T-helper 22 cell (primary cell): ENCODE measurements at places on chromosomes 12 and 14.

DNA sequence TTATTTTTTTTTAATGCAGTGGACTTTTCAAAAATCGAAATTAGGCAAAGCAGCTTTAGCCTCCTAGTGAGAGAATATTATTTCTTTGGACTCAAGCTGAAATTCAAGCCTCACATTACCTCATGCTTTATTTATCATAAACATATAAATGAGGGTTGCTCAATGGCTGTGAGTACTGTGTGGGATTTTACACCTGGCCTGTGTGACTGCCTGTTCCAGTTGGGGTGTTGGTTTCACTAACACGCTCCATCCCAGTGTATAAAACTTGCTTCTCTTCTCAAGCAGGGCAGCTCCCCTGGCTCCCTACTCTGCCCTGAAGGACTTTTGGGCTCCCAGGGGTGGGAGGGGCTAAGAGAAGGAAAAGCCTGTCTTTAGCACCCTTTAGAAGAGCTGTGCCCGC is 15.0 kb downstream of the ANKLE2 start:
- DNase-seq = no peak

GRCh38 chr14:57660208-57660607 is 166.6 kb upstream of the CCDC198 start:
- no peak for DNase-seq

DNA sequence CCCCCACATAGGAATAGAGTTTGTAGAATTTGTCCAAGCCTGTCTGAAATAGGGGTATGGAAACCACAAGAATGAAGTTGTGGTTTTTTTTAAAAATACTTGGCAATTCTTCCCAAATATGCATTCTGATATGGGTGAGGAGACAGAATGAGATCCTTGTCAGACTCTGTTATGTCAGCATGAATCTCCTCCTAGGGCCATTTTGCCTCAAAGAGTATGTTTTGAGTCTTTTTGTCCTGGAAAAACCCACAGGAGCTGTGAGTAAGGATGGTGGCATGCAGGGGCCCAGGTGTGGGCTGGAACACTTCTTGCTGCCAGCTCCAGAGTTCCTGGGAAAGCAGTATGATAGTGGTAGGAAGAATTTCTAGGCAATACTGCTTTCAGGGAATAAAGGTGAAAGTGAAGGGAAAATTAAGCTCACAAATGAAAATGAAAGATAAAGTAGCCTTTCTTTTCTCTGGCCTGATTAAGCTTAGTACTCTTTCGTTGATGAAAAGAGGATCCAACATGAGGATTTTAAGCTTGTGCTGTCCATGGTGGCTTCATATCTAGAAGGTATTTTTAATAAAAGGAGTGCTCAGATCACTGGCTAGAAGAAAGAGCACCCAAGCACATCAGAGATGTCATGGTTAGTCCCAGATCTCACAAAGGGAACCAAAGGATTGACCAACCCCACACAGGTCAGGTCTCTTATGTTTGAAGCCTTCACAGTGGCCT is 130.8 kb downstream of the LLPH start:
- DNase-seq = no peak

- no peak for DNase-seq
These were observed 2.6 kb downstream of the RARG start for GRCh38 chr12:53229454-53229853.

DNA sequence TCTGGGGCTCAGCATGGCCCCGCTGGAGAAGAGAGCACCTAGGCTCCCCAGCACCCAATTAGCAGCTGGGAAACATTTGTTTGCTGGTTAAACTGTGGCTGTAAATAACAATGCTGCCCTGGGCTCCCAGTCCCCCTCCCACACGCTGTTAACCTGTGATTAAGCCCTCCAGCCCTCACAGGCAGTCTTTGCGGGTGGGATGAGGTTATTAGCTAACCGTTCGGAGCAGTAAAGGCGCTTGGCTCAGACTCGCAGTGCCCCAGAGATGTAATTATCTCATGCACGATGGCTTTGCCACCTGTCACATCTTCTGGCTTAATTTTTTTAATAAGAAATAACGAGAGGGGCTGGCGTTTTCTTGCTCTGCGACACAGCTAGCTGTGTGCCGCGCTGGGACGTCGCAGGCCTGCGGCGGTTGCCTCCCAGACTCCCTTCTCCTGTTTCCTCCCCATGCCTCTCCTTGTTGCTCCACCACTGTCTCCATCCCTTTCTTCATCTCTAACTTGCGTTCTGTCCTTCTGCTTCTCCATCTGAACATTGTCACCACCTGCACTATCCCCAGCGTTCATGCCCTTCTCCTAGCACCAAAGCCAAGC is 239.2 kb upstream of the FKBP4 start:
- no peak for DNase-seq

- DNase-seq = no peak
These were observed 190.8 kb upstream of the CNOT2 start for GRCh38 chr12:70052476-70052875.
